GM23338 (cell line): ENCODE measurements at places on chromosomes 12 and 14. TPM values are rescaled to one million over a fixed set of nuclear protein-coding genes. Genes with fewer than 3 reads are reported as not detected.

DNA sequence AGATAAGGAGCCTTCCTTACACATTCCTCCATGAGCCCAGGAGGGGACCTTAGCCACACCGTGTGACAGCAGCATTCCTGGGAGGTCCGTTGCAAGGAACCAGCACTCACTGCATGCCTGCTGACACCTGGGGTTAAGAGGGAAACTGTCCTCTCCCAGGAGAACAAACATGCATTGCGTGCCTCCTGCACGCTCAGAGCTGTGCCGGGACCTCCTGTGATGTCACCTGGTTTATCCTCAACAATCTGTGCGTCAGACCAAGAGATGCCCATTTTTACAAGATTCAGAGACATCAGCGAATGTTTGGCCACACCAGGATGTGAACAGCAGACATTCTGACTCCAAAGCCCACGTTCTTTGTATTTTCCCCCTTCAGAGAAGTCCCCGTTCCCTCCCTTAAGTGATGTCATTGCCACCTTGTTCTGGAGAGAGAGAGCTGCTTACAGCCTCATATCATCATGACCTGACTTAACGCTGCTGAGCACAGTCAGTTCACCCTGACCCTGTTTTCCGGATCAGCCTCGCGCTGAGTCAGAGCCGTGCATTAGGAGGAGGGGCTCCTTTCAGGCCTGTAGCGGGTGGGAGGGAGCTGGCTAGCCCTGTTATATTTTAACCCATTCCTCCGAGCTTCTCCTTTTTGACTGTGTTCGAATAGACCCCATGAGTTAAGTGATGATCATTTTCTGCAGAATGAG, 36.2 kb downstream of the TMEM120B start:
- peak; percentile 35 for DNase-seq

GRCh38 chr14:94312481-94313246, 10.5 kb downstream of the SERPINA6 start:
- DNase-seq, result no peak

DNA sequence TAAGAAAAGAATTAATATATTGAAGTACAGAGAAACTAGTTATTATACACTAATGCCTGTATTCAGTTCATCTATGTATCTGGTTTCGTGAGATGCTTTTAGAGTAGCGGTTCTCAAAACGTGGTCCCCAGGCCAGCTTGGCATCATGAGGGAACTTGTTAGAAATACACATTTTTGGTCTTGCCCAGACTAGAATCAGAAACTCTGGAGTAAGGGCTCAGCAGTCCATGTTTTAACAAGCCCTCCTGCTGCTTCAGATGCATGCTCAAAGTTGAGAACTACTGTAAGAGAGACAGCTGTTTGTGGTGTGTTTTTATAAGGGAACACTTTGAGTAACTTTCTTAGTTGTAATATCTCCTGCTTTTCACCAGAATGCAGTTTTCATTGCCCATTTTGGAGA, 18.1 kb downstream of the GPATCH2L start:
- no peak for DNase-seq

- DNase-seq, result no peak
Observed at GRCh38 chr12:53674977-53675700, 744 bp downstream of the ATP5MC2 start.

GRCh38 chr14:96582995-96583394, 80.8 kb downstream of the PAPOLA start:
- DNase-seq, result no peak

- DNase-seq, result peak; percentile 78
Observed at GRCh38 chr14:104723651-104724406, at the start of gene ADSS1. Gene ADSS1, plus strand, starts transcription at chr14:104724229. Its CDS starts 42 bp downstream, at chr14:104724271.

GRCh38 chr12:109758426-109759420, 45.1 kb downstream of the FAM222A start:
- no peak for DNase-seq

- DNase-seq, result no peak
Observed at GRCh38 chr14:87133073-87133801, 859.7 kb downstream of the GALC start.

Gene RFC5
- 53.2 and 56.4 TPM in 2 replicates for total RNA-seq

Gene NYNRIN
- 17.5 and 20.0 TPM in 2 replicates for total RNA-seq

Gene REM2
- total RNA-seq, result 0.31 and 1.2 TPM in 2 replicates
